Right ventricle myocardium inferior (tissue), 1 donor: ENCODE measurements at places on chromosomes 1 and 21.

GRCh38 chr21:43727519-43728153 lies 8.7 kb downstream of the PDXK start:
- DNase-seq, result no peak

- no peak for DNase-seq
Observed at GRCh38 chr1:234874291-234875288, 254.0 kb downstream of the TOMM20 start.

- DNase-seq, result no peak
Observed at GRCh38 chr1:206122686-206123085, 5.5 kb upstream of the AVPR1B start.

DNA sequence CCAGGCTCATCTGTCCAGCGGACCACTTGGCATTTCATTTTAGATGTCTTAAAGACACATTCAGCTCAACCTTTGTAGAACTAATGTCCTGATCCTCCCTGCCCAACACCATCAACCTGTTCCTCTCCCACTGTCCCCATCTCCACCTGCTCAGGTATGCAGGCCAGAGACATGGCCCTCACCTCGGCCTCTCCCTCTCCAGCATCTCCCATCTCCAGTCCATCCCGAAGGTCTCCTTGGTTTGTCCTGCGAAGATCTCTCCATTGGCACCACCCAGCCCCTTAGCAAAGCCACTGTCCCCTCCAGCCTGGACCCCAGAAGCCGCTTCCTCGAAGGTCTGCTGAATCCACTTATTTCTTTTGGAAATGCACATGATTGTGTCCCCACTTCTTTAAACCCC lies 20.9 kb upstream of the KCNC4 start:
- DNase-seq, result no peak

- no peak for DNase-seq
Observed at GRCh38 chr1:179978199-179979079, 23.8 kb downstream of the CEP350 start.

DNA sequence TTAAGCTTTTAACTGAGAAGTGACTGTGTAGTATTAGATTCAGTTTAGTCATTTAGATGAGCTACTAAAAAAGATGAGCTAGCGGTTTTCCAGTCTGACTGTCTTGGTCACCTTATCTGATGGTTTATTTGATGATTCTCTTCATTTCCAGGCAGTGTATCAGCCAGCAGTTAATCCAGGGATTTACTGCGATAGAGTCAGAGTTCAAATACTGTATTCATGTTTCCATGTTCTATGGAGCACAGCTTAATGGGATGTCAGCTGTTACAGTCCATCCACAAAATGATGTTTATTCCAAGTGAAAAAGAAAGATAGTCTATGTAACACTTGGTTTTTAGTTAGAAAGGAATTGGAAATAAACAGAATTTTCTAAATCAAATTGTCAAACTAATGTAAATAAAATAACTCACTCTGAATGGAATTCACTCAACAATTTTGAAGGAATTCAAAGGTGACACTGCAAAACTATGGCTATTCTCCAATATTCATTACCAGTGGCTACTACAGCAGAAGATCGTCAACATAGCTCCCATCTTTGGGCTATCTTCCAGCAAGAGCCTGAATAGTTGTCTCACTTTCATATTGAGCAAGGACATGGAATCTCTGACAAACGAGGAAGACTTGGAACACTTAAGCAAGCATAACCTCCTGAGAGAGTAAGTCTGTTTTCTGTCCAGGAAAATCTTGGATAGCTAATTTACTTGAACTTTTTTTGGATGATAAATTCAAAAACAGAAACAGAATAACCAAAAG lies 54.6 kb upstream of the DPT start:
- no peak for DNase-seq

GRCh38 chr21:36255663-36256062 lies 64.3 kb upstream of the MORC3 start:
- no peak for DNase-seq

GRCh38 chr1:178533121-178533946 lies 20.4 kb downstream of the TEX35 start:
- no peak for DNase-seq

DNA sequence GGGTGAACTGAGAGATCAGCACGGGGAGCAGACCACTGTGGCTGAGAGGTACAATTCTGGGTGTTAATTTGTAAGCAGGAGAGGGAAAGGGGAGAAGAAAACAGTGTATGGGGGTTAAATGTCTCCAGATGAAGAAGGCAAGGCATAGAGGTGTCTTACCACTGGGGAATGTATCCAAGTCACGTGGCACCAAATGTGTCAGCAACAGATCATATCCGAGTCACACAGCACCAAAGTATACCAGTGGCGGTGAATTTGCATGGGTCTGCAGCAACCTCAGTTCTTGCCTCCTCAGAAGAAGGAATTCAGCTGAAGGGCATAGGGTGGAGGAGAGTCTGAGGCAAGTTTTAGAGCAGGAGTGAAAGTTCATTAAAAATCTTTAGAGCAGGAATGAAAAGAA lies 21.2 kb upstream of the SYCP1 start:
- DNase-seq, result no peak
